ENCODE measurements at places on chromosomes 3 and 15.

GRCh38 chr15:26929588-26929987, 41.4 kb upstream of the GABRG3 start:
- no peak for DNase-seq

GRCh38 chr15:56817321-56818080, 84.2 kb upstream of the ZNF280D start:
- no peak for DNase-seq

GRCh38 chr3:143856252-143856970, 8.1 kb upstream of the SLC9A9 start:
- no peak for DNase-seq

- no peak for DNase-seq
These were observed 9.0 kb downstream of the P2RY1 start for GRCh38 chr3:152843955-152844354.

- DNase-seq, result peak; percentile 7
These were observed 29.9 kb upstream of the ST3GAL6 start for GRCh38 chr3:98733053-98733811.

- DNase-seq, result no peak
These were observed 121.5 kb downstream of the PTPRG start for GRCh38 chr3:61682671-61683548.

- no peak for DNase-seq
These were observed 77.3 kb upstream of the PHLDB2 start for GRCh38 chr3:111781561-111782446.

DNA sequence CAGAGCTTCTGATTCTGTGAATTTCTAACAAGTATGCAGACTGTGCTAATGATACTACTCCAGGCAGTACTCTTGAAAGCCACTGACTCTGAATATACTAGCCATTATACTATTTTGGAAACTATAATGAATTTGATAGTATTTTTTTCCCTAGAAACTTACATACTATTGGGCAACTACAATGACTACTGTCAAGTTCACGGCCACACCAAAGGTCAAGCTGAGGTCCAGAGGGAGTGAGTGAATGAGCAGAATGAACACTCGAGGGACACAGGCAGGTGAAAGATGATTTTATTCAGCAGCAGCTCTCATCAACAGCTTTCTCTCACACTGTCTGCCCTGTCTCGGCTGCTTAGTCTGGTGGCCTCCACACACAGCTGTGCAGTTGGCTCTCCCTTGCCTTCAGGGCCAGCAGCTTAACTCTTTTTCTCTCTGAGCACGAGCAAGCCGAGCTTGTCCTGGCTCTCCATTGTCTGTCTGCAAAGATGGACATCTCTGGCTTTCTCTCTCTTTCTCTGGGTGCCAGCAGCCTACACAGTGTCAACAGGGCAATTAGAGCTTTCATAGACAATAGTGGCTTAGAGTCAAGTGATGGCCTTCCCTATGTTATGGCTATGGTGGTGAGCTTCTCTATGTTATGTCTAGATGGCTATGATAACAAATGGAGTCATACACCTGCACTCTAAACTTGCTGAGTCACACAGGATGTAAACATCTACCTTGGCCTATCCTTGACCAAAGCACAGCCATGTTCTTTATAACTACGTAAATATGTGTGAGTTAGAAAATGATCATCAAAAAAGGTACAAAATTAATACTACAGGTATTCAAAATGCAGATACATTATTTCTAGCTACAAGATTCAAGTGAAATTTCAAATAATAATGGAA, 362.4 kb downstream of the CGGBP1 start:
- no peak for DNase-seq

DNA sequence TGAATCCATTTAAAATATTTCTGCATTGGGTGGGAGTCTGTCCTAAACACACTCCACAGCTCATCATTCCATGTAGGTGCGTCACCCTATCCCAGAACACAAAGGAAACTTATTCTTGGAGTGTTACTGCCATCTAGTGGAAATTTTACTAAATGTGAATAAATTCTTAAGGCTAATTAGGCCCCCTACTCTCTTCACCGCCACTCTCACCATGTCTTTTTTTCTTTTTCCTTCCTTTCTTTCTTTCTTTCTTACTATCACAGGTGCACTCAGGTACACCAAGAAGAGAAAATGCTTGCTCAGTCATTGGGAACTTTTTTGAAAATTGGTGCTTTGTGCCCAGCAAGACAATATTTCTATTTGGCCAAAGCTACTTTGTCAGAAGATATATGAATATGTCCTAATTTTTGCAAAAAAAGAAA, 26.4 kb upstream of the ATP8B4 start:
- no peak for DNase-seq

DNA sequence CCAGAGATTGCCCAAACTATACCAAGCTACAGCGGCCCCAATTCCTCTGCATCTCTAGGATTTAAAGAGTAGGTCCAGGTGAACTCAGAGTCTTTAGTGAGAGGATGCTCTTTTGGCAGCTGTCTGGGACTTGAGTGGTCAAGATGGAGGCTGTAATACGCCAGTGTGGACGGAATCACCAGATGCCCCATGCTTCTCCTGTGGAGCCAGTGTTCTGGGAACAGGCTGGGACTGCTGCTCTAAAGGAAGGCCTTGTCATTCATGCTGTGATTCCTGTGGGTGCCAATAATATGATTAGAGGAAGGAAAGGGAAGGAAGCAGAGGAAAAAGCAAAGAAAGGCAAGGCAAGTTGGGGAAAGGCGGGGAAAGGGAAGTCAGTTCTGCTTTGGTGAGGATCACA, 17.4 kb upstream of the NOX5 start:
- no peak for DNase-seq

- no peak for DNase-seq
These were observed 139.4 kb downstream of the OPA1 start for GRCh38 chr3:193732391-193732790.

- no peak for DNase-seq
These were observed 185.8 kb upstream of the POU1F1 start for GRCh38 chr3:87462228-87462627.

DNA sequence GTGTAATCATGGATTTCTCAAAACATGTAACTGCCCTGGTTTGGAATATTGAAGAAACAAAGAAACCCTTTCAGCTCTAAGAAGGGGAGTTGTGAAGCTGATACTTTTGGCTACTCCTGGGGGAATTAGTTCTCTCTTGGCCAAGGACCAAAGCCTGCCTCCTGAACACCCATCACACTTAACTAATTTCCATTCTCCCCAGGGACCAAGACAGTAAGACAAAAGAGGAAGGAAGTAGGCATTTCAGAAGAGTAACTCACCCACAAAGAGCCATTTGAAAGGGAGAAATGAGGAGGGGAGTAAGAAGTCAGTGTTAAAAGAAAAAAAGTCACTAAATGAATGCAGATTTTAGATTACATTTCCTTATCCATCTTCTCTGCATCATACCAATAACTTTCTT, 328.0 kb upstream of the SOX2 start:
- DNase-seq, result no peak

GRCh38 chr3:122826278-122826677, 31.4 kb downstream of the SLC49A4 start:
- DNase-seq, result no peak

DNA sequence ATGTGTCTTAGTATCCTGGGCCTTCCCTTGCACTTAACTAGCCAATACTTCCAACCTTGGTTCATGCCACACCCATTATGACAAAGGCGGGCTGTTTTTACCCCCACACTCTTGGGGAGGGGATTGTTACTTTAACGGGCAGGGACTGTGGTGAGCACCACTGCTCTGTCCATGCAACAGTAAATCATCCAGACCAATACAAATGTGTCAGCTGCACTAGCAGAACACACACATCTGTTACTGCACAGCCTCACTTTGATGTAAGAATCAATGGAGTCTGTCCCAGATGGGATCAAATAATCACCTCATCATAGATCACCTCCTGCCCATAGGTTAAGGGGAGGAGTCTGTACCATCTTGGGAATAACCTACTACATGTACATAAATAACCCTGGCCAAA, 58.1 kb downstream of the NPAP1 start:
- DNase-seq, result no peak

DNA sequence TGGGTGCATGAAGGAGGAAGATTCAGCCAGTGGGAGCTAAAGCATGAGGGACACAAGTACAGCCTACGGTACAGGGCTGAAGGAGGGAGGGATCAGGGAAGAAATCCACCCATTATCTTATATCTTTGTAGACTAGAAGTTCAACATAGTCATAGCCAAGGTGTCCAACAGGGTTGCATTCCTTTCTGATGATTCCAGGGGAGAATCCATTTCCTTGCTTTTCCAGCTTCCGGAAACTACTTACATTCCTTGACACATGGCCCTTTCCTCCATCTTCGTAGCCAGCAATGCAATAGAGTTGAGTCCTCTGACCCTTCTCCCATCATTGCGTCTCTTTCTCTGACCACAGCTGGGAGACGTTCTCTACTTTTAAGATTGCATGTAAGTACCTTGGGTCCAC, 471.0 kb upstream of the SEMA6D start:
- no peak for DNase-seq

DNA sequence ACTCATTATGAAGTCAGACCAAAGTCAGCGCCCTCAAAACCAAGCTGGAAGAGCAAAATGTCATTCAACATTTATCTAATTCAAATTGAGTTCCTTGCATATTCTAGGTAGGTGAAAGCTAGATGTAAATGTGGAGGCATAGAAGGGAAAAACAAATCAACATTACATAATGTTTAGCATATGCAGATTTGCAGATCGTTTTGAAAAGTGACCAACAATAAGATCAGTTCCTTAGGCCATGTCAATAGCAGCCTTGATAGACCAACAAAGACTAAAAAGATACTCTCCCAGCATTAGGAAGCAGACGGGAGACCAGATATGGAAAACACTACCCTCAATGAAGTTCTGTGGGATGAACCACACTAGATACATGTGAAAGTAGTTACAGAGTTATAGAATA, 83.0 kb downstream of the PLD1 start:
- DNase-seq, result no peak

DNA sequence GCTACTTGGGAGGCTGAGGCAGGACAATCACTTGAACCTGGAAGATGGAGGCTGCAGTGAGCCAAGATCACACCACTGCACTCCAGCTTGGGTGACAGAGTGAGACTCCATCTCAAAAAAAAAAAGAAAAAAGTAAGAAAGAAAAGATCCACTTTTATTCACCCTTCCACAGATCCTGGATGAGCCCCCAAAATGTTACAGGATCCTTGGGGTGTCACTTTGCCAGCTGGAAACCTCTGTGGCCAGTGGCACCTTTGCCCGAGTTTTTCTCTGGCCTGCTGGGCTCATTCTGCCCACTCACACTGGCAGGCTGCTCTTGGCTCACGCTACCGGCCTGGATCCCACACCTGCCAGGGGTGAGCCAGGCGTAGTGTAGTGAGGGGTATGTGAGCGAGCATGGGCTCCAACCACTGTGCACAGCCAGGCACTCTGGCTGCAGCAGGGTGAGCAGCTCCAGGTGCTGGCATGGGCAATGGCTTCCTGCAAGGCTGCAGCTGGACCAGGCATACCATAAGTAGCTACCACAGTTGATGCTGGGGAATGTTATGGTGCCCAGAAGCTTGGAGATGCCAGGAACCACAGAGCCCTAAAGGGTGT, 57.8 kb upstream of the C15orf39 start:
- DNase-seq, result no peak

DNA sequence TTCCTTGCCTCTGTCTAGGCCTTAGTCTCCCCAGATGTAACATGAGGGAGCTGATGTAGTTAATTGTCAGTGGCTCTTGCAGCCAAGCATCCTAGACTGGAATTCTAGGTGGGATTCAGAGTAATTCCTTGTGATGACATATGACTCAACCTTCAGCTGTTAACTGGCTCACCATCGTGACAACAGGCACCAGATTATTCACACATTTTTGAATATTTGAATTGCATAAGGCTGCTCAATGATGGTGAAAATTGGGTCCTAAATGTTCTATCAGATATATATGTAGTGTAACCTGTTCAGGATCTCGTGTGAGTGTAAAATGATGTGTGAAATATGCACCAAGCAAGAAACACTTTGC, 405.1 kb downstream of the LPP start:
- no peak for DNase-seq

- DNase-seq, result no peak
These were observed 65.8 kb upstream of the ZBTB38 start for GRCh38 chr3:141302364-141303141.

DNA sequence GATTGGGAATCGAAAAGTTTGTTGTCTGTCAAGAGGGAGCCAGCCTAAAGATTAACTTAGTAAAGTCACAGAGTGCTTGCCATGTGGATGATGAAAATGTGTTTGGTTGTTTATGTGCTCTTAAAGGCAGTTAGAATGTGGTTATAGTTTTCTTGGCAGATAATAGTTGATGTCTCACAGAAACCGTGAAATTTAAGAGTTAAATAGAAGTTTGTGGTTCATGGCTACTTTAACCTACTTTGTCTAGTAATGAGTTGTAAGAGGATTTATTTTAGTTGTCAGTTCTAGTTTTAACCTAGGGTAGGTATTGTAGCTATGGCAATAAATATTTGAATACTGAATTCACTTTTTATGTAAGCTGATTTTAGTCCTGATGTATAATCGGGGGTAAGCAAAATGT, 36.4 kb upstream of the EIF3J start:
- no peak for DNase-seq

DNA sequence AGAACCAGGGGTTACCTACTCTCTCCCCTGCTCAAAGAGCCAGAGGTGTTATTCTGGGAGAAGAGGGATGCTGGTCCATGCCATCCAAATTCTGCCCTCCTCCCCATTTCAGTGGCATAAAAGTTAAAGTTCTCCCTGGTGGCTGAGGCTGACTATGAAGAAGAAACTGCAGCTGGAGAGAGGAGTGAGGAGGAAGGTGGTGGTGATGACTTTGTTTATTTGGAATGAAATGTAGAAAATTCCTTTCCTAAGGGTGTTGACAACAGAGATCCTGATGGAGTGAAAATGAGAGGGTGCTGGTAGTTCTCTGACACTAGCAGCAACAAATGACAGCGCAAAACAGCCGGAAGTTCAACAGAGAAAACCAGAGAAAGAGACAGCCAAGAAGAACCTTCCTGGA, 100.4 kb downstream of the PCCB start:
- DNase-seq, result no peak

GRCh38 chr3:156353563-156353962, 201.4 kb downstream of the SSR3 start:
- DNase-seq, result no peak

DNA sequence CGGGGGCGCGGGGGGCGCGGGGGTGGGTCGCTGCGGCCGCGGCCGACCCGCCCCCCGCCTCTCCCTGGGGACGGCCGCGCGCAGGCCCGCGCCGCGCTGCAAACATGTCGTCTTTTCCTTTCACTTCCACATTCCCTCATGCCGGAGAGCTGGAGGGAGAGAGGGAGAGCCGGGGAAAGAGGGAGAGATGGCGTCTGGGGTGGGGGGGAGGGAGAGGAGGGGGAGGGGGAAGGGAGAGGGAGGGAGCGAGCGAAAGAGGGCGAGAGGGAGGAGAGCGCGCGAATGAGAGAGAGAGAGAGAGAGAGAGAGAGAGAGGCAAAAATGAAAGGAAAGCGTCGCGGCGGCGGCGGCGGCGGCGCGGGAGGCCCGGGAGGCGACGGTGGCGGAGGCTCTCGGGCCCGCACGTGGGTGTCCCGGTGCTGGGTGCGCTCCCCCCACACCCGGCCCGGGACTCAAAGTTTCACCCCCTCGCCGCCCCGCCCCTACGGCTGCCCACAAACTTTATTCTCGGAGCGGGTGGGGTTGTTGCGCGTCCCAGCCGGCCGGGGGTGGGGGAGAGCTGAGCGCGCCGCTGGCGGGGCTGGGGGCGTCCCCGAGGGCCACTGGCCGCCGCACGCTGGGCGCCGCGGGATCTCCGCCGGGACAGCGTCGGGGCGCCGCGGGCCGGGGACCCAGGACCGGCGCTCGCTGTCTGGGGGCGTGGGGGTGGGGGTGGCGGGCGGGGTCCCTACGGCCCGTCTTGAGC, 731 bp downstream of the ZNF710 start:
- peak; percentile 63 for DNase-seq
